Stimulated activated CD4-positive, alpha-beta T cell treated with anti-CD3 and anti-CD28 coated beads, Interleukin-4, amount 100 ng/mL, for 1 hour (primary cell): ENCODE measurements at places on chromosomes 4 and X.
A peak's percentile ranks its signal among the peaks of the same experiment; 100 is the strongest.

GRCh38 chr4:67470871-67471270, 74.4 kb downstream of the CENPC start:
- no peak for DNase-seq

DNA sequence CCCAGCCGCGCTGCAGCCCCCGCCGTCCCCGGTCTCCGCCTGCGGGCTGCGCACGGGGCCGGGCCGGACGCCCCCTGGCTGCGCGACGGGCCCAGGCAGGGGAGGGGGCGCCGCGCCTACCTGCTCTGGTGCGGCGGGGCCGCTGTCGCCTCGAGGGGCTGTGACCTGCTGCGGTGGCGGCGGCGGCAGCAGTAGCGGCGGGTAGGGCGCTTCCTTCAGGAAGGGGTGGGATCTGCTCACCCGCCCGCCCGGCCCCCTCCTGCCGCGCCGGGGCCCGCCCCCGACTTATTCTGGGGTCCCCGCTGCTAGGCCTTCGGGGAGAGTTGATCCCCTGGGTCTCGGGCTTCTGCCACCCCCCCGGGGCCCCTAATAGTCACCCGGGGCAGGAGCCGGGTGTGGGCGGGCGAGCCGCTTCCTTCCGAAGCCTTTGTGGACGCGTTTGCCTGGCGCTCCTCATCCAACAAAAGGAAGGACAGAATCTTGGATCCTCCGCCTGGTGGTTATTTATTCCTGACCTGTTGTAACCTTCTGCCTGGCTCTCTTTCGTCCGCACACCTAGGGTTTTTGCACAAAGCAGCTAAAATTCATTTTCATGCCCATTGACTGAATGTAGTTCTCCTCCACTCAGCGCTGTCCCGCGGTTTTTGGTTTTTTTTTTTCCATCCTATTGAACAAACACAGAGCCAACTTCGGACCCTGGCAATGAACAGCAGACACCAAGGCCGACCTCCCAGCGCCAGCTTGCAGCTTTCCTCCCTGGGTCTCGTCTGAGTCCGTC, at the start of gene TMEM150C:
TMEM150C (minus strand) TSS at position 203 of the 778 bp plus-strand sequence. CDS start 57,331 bp downstream, outside the sequence.
- peak; percentile 2 for DNase-seq

DNA sequence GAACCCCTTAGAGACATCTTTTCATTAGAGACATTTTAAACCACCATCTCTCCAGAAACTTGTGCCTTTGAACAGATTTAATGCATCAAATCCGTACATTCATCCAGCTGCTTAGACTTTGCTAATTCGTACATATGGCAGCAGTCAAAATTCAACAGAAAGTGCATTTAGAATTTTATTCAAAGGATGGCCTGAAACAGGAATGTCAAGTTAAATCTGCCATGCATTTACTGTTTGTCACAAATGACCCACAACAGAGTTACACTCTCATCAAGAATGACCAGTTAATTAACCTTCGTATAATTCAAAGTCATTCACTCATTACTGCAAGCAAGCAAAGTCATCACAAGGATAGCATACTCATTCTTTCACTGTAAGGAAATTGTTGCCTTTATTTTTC, 284.3 kb downstream of the SLC7A11 start:
- DNase-seq, result no peak

DNA sequence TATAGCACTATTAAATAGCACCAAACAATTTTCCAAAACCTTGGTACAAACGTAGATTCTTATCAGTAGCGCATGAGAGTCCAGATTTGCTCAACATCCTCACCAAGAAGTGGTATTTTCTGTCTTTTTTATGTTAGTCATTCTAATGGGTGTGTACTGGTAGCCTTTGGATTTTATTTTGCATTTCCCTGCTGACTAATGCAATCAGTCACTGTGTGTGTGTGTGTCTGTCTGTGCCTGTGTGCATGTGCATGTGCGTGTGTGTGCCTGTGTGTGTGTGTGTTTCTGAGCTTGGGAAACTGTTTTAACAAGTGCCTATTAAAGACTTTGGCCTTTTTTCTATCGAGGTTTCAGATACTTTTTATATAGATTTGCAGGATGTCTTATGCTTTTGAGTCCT, 82.2 kb upstream of the MAGEA10 start:
- no peak for DNase-seq

GRCh38 chrX:120264341-120264740, 13.7 kb downstream of the ZBTB33 start:
- no peak for DNase-seq

GRCh38 chr4:23105759-23106370, 413.1 kb downstream of the GBA3 start:
- no peak for DNase-seq
